ENCODE measurements at places on chromosomes 6 and 20.

GRCh38 chr6:128305228-128305627, 215.2 kb downstream of the PTPRK start:
- DNase-seq = no peak

GRCh38 chr6:166394036-166394892, 11.5 kb upstream of the MPC1 start:
- no peak for DNase-seq

DNA sequence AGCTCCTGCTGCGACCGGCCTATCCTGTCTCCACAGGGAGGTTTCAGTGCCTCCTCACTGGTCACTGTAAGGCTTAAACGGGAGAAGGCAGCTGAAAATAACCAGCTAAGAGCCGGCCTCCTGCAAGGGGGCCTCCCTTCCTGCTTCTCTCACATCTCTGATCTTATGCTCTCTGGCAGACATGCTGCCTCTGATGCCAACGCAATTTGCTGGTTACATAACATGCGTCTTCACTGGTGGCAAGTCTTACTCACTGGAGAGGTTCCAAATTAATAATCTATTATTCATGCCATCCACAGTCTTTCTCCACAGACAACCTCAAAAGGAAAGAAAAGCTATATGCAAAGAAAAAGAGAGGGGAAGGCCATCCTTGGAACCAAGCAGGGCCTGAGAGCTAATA, 91.8 kb upstream of the LRFN2 start:
- DNase-seq = no peak

GRCh38 chr20:54044156-54044555, 26.2 kb downstream of the BCAS1 start:
- DNase-seq = no peak

GRCh38 chr20:20487811-20488210, 119.9 kb downstream of the INSM1 start:
- no peak for DNase-seq

DNA sequence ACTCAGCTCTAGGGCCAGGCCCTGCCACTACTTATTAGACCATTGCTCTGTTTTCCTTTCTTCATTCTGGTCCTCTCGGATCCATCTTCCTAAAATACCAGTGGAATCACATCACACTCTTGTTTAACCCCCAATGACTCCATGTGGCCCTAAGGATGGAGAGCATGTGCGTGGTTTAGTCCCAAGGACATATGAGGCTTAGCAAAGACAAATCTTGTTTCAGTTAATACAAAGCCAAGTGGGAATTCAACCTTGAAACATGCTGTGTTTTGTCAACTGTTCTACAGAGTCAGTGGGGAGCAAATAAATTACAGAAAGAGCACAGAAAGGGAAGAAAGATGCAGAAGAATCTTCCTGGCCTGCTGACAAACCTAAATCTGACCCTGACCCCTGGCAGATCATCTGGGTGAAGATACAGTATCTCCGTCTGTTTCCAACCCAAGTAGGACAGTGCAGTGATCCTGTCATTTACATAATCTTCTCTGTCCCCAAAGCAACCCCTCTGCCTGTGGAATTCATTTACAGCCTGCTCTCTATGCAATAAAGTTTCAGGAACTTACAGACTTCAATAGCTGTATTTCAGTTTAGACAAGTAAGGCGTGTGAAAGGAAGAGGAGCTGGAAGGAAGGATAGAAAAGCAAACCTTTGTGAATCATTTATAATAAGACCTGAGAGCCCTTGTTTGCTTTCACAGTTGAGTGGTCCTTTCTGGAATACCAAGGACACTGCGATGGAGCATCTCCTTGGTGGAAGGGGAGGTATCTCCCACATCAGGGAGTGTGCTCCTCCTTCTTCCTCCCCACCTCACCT, 144.0 kb downstream of the THBS2 start:
- no peak for DNase-seq

- no peak for DNase-seq
These were observed 6.3 kb upstream of the TSHZ2 start for GRCh38 chr20:52965819-52966218.

GRCh38 chr20:31522731-31523130, 8.5 kb downstream of the HM13 start:
- no peak for DNase-seq

- peak; percentile 25 for DNase-seq
These were observed 47.8 kb downstream of the GMPR start for GRCh38 chr6:16286151-16286522.

DNA sequence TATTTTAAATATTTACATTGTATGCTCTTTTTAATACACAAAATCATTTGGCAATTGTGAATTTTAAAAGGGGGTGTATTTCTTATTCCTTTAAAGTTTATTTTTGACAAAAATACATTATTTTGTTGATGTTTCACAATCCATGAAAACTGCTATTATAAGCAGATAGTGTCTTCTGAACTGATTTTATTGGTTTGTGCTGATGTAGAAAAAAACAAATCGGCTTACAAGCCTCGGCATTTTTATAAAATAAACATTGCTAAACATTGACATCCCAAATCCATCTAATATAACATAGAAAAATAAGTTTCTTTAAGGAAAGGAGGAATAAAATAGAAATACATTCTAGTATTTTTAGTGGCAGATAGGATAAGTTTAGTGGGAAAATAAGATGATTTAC, 634.7 kb downstream of the GRIK2 start:
- no peak for DNase-seq

- no peak for DNase-seq
These were observed 39.7 kb upstream of the IRF4 start for GRCh38 chr6:351867-352289.

DNA sequence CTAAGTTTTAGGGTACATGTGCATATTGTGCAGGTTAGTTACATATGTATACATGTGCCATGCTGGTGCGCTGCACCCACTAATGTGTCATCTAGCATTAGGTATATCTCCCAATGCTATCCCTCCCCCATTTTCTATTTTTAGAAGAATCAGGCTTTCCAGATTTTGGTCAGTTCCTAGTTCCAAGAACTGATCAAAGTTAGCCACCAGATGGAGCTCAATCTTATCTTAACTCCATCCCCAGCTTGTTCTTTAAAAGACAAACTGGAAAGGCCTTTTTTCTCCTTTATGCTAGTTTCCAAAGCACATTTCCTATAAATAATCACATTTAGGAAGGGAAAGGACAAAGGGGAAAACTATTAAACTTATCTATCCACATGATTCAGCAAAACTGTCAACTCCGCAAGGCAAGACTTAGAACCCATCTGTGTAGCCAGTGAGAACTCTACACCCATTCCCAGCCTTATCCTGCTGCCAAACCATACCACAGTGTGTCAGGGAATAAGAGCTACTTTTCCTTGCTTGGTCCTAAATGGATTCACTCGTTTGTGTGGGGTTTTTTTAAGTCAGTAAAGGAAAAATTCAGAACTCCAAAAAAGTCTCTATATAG, 22.8 kb upstream of the KHDC1 start:
- no peak for DNase-seq

DNA sequence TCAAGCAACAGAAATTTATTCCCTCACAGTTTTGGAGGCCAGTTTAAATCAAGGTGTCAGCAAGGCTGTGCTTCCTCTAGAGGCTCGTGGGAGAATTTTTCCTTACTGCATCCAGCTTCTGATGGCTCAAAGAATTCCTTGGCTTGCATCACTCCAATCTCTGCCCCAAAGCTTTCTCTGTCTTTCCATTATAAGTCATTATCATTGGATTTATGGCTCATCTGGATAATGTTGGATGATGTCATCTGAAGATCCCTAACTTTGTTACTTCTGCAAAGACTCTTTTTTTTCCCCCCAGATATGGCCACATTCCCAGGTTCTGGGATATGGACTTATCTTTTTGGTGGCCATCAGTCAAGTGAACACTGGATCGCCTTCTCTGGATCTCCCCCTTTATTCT, 146.3 kb upstream of the B3GAT2 start:
- DNase-seq = no peak

Measured in T-helper 9 cell (primary cell).